MCF 10A (cell line): ENCODE measurements at places on chromosomes 16 and 17. TPM values are rescaled to one million over a fixed set of nuclear protein-coding genes. Genes with fewer than 3 reads are reported as not detected.

- H3K27ac ChIP-seq: no peak overlapping the region
- no peak overlapping the region for H3K4me3 ChIP-seq
- H3K36me3 ChIP-seq: no peaks in the 10 kb centered on the region
- no peaks in the 10 kb centered on the region for H3K4me1 ChIP-seq
Measured at GRCh38 chr17:71229070-71229469, 891.8 kb upstream of the SOX9 start.

- DNase-seq: no peak
- no peak overlapping the region for H3K27ac ChIP-seq
- peaks cover 3% of the 10 kb centered on the region for H3K27me3 ChIP-seq
- no peak overlapping the region for H3K4me3 ChIP-seq
- H3K4me1 ChIP-seq: peaks cover 5% of the 10 kb centered on the region
- no peaks in the 10 kb centered on the region for H3K36me3 ChIP-seq
Measured at GRCh38 chr16:66959704-66960161, 1.3 kb upstream of the CES3 start.

RAMP2 gene
- total RNA-seq: not detected in 2 replicates

KCNG4 gene
- not detected in 2 replicates for total RNA-seq

GSE1 gene
- total RNA-seq: 44.4 and 52.9 TPM in 2 replicates

APOH gene
- not detected in 2 replicates for total RNA-seq
